ENCODE measurements at places on chromosomes 5 and 9.

GRCh38 chr9:106421772-106422171 is 441.2 kb upstream of the ZNF462 start:
- no peak for DNase-seq

DNA sequence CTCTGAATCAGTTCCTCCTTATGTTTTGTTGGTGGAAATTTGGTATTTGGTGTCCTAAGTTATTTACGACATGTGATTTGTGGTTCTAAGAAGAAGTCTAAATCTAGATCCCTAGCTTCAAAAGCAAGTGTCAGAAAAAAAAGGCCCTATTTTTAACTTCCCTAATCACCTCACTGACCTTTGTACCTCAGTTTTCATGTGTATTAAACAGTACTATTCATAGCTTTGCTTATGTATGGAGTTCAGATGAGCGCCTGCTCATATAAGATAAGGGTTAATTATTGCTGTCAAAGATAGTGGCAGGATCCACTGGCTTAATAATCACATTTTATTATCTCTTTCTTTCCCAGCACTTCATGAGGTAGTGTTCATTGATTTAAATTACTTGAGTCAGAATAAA is 318.2 kb downstream of the PARP8 start:
- no peak for DNase-seq

DNA sequence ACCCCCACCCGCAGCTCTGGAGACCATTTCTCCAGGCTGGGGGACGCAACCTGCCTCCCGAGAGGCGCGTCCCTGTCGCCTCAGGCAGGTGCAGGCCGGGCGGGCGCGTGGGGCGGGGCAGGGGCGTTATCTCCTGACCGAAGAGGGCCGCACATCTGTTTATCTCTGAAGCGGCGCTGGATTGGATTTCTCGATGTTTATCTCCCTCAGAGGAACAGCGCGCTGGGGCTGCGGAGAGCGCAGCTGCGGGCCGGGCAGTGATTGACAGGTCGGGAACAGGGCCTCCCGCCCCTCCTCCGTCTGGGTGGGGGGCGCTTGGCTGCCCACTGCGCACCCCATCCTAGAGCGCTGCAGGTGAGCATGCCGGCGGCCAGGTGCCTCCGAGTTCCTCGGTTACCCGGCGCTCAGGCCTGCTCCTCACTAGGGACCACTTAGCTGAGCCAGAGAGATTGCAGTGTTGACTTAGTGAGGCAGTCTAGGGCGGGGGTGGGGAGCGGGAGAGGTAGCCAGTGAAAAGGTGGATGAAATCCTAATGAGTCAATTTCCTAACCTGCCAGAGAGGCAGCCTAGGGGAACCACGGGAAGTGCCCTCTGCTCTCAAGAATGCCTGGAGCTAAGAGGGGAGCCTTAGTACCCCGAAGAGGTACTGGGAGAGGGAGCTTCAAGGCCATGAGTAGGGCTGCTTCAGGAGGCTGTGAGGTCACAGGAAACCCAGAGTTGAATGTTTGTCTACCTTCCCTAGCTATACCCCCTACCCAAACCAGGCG is 39.6 kb upstream of the TIFAB start:
- no peak for DNase-seq

DNA sequence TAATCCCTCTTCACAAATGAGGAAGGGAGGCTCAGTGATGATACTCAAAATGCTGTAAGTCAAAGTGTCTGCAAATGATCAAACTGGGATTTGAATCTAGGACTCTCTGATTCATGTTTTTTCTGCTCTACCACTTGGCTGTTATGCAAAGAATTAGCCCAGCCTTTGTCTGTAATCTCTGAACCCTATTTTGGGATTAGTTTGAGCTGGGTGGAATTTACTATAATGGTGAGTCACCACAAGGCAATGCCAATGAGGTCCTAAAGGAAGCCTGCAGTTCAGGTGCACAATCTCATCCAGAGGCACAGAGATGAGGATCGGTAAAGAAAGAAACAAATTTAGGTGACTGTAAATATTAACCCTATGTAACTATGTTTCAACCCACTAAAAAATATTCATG is 29.2 kb downstream of the RFK start:
- peak; percentile 86 for DNase-seq

DNA sequence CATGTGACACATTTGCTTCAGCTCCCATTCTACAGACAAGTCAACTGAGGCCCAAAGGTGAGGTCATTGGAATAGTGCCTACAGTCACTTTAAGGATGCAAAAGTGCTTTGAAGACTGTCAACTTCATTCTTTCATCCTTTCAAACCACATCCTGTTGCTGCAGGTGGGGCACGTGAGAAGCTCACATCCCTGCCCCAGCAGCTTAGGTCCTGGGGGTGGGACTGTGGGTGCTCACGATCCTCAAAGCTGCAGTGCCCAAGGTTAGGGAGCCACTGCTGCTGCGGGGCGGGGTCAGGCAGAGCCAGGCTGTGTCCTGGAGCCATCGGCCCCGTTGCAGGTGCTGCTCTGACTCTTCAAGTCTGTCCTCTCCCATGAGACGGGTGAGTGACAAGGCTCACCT is 57.9 kb upstream of the IER5L start:
- DNase-seq, result no peak

- DNase-seq, result no peak
These were observed 5.7 kb downstream of the SDHA start for GRCh38 chr5:223791-224190.

GRCh38 chr5:111119856-111120255 is 27.7 kb downstream of the WDR36 start:
- no peak for DNase-seq

- peak; percentile 57 for DNase-seq
These were observed 229.7 kb downstream of the MRPS30 start for GRCh38 chr5:45038366-45038987.

DNA sequence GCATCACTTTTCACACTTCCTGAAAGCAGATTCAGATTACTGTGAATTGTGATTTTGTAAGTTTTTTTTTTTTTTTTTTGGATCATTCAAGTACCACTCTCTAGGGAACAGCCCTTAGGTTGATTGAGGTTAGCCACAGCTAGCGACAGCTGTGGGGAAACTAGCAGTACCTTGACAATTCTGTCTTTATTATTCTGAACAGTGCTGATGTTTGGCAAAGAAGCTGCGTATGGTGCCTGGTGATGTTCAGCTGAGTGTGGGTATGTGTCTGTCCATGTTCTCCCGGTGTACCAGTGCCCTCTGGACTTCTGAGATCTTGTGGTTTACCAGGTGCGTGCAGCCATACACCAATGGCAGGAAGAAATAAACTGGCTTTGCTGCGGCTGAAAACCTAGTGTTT is 117.3 kb upstream of the PLPPR1 start:
- DNase-seq, result no peak

GRCh38 chr5:55568654-55569512 is 34.1 kb upstream of the PLPP1 start:
- no peak for DNase-seq

- DNase-seq, result no peak
These were observed 29.4 kb downstream of the SH3RF2 start for GRCh38 chr5:145965804-145966203.

- DNase-seq, result no peak
These were observed 54.3 kb downstream of the TSTD2 start for GRCh38 chr9:97578846-97579245.

- no peak for DNase-seq
These were observed 15.4 kb downstream of the LMX1B start for GRCh38 chr9:126628969-126629674.

GRCh38 chr5:1354576-1354975 is 9.7 kb upstream of the CLPTM1L start:
- no peak for DNase-seq

- peak; percentile 28 for DNase-seq
These were observed 55.9 kb downstream of the NSUN2 start for GRCh38 chr5:6576861-6577501.

- no peak for DNase-seq
These were observed 99.0 kb downstream of the MUSK start for GRCh38 chr9:110767559-110768063.

- DNase-seq, result no peak
These were observed 6.1 kb upstream of the C5orf58 start for GRCh38 chr5:170226661-170227060.

- peak; percentile 66 for DNase-seq
These were observed 161.2 kb downstream of the ZNF462 start for GRCh38 chr9:107024193-107024592.

GRCh38 chr5:160434022-160434531 is 12.4 kb downstream of the PTTG1 start:
- DNase-seq, result peak; percentile 88

DNA sequence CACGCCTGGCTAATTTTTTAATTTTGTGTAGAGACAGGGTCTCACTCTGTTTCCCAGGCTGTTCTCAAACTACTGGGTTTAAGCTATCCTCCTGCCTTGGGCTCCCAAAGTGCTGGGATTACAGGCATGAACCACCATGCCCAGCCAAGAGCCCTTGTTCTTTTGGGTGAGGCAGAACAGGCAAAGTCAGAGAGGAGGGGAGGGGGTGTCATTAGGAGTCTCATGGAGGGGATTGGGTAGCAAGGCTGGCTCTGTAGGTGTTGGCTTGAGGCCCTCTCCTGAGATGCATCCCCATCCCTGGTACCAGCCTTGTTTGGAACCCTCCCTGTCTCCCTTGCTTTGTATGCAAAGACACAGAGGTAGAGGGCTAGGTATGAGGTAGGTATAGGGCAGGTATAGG is 24.1 kb downstream of the GSN start:
- no peak for DNase-seq

DNA sequence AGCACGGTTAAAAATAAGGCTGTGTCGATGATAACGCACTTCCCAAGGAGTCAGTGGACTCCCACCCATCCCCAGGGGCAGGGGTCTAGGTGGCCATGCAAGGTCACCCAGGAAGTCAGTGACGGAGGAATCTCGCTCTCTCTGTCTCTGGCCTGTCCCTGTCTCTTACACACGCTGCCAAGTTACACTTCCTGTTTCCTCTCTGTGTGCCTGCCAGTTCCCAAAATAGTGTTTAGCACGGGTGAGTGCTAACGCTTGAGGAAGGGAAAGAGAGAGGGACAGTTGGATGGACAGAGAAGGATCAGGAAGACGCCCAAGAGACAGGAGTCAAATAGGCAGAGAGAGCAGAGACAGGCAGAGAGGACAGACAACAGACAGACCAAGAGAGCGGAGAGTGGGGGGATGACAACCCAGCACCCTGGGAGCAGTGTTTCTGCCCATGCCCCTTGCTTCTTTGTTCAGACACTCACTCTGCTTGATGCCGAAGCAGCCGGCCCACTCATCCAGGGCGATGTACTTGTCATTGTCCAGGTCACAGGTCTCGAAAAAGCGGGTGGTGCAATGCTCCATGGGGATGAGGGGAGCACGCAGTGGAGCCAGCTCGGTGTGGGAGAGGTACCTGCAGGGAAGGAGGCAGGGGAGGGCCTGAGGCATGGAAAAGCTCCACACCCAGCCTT is 23.0 kb downstream of the SPARC start:
- no peak for DNase-seq

- no peak for DNase-seq
These were observed 334.2 kb upstream of the CCNH start for GRCh38 chr5:87746891-87747377.

DNA sequence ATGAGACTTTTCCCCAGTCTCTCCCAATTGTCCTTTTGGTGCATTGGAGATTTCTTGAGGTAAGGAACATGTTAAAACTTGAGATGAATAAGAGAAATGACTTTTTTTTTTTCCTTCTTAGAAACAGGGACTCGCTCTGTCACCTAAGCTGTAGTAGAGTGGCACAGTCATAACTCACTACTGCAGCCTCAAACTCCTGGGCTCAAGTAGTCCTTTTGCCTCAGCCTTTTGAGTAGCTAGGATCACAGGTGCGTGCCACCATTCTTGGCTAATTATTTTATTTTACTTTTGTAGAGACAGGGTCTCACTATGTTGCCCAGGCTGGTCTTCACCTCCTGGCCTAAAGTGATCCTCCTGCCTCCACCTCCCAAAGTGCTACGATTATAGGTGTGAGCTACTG is 25.9 kb downstream of the CDC42SE2 start:
- DNase-seq, result no peak

DNA sequence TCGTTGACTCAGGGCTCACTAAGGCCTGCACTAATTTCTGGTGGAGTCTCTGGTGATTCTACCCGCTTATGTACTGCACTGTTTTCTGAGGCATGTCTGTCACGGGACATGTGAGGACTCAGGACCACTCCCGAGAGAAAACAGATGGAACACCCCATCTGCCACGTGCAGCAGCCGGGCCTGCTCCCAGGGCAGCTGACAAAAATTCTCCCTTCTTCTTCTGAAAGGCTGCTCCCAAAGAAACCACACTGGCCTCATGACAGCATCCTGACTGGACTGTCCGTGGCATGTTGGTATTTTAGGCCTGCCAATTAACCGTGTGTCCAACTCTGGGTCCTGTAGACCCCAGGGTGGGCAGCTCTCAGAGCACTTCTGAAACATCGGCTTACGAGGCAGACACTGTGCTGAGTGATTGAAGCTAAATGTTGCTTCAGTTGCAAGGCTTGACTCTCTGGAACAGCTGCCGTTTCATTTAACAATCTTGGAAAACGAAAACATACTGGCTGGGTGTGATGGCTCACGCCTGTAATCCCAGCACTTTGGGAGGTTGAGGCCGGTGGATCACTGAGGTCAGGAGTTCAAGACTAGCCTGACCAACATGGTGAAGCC is 39.0 kb downstream of the FAM240B start:
- DNase-seq, result no peak

DNA sequence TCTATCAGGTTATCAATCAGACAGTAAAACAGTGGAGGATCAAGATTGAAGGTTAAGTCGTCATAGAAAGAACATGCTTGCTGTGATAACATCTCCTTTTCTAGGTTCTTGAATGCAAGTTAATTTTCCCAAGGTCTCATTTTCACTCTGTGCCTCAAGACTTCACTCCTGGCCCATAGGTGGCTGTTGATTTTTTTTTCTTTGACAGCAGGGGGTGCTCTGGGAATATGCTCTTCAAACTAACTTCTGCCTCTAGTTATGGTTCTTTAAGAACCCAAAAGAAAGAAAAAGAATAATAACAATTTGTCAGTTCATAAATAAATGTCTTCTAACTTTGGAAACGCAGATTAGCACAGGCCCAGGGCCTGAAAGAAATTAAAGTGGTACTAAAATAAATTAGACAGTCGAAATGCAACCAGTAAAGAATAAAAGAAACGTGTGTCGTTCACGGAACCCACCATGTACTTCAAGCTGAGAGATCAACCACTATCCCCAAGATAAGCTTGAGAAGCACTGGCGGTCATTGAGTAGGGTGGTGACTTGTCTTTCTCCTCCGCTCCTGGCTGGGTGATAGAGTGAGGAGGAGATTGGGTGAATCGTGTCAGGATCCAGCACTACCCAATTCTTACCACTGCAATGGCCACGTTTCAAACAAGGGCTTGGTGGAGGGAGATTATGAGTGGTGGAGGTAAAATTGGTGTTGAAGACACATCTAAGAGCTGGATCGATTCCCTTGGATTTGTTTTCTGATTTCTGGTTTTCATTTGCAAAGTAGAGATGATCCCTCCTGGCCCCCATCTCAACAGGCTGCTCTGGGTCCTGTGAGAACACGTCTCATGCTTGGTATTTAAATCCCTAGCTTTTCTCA is 93.4 kb upstream of the IRX4 start:
- DNase-seq, result no peak

DNA sequence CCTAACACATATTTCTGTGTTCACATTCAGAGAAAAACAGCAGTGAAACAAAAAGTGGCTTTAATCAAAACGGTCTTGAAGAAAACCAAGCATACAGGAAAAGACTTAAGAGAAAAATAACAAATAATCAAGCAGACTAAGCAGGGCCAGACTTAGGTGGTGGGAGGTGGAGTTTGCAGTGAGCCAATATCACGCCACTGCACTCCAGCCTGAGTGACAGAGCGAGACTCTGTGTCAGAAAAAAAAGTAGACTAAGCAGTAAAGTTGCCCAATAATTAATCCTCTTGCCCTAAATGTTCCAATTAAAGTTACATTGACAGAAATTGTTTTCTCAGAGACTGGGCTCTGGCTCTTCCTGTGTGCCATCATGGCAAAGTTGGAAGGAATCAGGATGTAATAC is 26.6 kb upstream of the GLDC start:
- DNase-seq, result no peak
